Spinal cord (tissue), 10 donors: ENCODE measurements at places on chromosomes 5 and 9. TPM values are rescaled to one million over a fixed set of nuclear protein-coding genes. Genes with fewer than 3 reads are reported as not detected.
A peak's percentile ranks its signal among the peaks of the same experiment; 100 is the strongest.

DNA sequence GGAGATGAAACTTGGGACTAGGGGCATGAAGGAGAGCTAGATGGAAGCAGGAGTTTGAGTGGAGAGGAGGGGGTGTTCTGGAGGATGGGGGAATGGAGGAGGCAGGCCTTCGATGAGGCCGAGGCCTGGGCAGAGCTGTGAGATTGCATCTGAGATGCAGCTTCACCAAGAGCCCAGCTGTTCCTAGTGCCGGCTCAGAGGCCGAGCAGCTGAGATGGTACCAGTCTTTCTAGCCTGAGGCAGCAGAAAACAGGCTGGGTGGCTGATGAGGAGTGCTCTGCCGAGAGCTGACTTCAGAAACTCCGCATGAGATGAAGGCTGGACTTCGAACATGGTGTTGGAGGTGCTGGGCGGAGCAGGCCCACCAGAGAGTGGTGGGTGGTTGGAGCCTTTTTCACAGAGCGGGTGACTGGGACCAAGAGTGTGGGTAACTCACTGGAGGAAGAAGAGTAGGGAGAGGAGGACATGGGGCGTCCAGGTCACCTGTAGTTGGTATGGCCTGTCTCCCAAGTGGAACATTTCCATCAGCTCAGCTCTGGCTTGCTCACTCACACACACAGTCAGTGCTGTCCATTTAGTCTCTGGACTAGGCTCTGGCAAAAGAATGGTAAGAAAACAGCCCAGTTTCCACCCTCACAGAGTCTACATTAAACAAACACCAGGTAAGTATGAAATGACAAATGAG, 54.7 kb downstream of the TMOD1 start:
- DNase-seq, result no peak

- DNase-seq, result no peak
Measured at GRCh38 chr5:176879663-176880361, 19.3 kb downstream of the HK3 start.

- no peak for DNase-seq
Measured at GRCh38 chr9:95438561-95439357, 78.0 kb downstream of the PTCH1 start.

DNA sequence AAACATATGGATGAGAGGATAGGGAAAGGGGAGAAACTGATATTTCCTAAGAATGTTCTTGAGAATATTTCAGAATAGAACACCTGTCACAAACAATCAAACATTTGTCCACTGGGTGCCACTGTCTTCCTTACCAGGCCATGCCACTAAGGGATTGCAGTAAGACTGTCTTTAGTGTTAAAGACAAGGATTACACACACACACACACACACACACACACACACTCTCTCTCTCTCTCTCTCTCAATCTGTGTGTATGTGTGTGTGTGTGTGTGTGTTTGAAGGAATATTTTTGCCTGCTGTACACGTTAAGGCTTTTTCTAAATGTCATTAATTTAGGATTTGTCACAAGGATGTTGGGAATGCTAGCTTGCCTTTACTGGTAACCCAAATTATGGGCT, 54.4 kb downstream of the CCDC192 start:
- DNase-seq, result peak; percentile 15

- DNase-seq, result no peak
Measured at GRCh38 chr5:78792345-78793055, 143.9 kb upstream of the LHFPL2 start.

DNA sequence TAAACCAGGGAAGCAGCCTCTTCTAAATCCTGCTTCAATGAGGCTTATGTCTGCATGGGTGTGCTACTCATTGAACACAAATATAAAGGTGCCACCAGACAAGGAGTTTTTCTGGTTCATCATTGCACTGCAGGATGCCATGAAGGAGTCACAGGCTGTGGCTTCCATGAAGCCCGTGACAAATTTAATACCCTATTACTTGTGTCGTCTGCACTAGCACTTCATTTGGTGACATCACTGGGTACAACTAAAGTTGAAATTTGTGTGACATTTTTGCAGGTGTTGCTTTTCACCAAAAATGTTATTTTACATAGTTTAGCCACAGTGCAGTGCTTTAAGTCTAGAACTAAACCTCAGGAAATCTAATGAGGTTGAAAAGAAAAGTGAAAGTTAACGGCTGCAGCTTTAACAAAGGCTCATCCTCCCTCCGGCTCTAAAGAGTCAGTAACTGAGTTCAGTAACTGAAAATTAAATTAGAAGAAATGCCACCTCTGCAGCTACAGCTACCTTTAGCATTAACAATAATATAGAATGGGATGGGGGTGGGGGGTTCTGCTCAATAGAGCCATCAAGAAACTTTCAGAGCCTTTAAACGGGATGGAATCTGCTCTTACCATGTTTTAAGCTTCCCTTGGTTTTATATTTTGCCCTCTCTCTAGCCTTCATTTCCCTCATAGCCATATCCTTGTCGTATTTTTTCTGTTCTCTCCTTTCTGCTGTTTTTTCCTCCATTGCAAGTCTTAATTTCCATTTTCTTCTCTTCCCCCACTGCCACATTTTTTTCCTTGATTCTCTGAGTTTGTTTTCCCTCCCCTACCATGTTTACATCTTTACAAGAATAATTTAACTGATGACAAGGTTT, 233.8 kb upstream of the TMEM161B start:
- DNase-seq, result no peak

DNA sequence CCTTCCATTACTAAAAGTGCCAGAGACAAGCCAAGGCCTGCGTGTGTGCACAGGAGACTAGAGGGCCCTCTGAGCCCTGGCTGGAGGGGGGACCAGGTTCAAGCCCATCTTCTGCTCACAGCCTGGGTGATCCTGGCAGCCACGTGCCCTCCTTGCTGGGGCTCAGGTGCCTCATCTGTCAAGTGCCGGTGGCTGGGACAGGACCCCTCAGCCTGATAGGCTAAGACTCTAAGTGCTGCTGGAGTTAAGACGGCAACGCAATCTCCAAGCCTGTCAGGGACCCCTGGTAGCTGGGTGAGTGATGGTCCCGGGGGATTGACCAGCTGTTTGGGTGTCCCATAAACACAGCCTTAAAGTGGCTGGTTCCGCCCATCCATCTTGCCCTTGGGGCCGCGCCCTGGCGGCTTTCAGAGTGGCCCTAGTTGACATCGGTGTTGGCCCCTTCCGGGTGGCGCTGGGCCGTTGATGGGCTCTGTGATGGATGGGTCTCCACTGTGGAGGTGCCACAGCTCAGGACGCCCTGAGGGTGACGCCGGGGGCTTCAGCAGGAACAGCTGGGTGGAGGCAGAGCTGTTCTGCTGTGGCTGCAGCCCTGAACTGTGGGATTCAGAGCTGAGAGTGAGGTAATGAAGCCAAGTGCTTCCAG, 136.2 kb downstream of the BARX1 start:
- no peak for DNase-seq

- DNase-seq, result no peak
Measured at GRCh38 chr5:11560915-11561697, 343.1 kb downstream of the CTNND2 start.

DNA sequence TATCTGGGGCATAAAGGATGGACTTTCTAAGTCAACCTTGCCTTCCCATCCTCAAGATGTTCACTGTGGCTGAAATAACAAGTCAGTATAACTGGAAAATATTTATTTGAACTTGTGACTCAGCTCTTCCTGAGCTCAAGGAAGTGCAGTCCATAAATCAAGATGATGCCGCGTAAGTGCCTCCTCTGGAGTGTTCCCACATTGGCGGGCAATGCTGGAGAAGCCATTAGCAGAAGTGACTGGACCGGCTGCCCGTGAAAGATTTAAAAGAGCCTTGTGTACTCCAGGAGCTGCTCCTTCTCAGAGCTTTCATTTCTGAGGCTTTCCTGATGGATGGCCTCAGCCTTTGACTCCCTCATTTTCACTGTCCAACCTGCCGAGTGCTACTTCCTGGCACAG, 17.4 kb downstream of the TMOD1 start:
- no peak for DNase-seq

- no peak for DNase-seq
Measured at GRCh38 chr5:3300726-3301125, 294.9 kb upstream of the IRX1 start.

- no peak for DNase-seq
Measured at GRCh38 chr9:77883133-77883532, 148.5 kb downstream of the GNAQ start.

DNA sequence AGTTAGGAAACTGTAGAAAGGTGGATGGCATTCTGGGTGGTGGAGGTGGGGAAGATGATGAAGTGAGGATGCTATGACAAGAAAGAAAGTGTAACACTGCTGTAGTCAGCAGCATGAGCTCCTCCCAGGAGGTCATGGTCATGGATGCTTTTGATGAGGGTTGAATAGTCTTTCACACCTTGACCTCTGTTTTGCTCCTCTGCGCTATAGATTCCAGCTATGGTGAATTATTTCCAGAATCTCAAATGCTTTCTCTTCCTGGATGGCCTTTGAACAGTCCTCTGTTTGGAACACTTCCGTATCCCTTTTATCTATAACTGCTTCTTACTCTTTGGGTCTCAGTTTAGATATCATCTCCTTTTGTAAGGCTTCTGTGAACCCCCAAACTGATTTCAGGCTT, 165.9 kb upstream of the PPP1R2B start:
- DNase-seq, result no peak

DNA sequence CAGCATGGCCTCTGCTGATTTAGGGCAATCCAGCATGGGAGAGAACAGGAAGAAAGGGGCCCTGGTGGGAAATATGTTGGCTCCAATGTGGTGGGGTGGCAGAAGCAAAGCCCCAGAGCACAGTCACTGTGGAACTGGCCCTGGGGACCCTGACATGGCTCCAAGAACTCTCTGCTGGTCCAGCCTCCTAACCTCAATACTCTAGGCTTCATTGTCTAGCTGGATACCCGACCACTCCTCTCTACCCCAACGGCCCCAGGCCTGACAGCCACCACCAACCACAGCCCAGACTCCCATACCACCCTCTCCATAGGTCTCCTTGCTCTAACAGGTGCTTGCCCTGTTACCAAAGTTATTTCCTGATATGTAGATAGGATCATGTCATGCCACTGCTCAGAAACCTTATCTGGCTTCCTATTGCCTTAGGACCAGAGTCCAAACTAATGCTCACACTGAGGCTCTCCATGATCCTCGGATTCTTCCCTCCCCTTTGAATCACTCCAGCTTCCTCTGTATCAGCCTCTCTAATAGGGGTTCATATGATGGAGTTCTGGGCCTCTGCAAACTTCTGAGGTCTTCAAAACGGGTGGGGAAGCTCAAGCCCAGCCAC, 12.9 kb downstream of the ACSL6 start:
- no peak for DNase-seq

DNA sequence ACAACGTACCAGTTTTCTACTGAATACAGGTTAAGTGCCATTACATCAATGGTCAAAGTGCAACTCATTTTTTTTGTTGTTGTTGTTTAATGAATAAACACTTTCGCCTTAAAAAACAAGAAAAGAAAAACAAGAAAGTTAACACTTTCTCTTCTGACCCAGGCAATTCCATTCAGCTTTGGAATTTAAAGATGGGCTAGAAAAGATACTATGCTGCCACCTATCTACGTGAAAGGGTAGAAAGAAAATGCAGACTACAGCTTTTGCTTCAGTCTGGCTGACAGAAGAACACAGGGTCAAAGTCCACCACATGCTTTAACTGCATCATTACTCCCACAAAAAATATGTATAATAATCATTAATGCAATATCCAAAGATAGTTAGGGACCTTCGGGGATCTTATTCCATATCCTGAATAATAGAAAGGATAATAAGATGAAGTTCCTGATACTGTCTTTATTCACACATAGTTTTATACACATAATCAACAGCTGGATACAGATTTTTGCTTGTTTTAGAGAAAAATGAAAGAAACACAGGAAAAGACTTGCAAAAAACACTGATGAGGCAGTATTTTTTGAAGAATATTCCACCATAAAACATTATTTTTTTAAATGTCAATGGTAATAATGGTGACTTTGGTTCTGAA, 40.4 kb downstream of the ZDHHC21 start:
- DNase-seq, result peak; percentile 36

GRCh38 chr5:71778678-71779276, 59.7 kb downstream of the CARTPT start:
- peak; percentile 92 for DNase-seq

- DNase-seq, result no peak
Measured at GRCh38 chr5:75199946-75200345, 36.7 kb downstream of the ANKRD31 start.

DNA sequence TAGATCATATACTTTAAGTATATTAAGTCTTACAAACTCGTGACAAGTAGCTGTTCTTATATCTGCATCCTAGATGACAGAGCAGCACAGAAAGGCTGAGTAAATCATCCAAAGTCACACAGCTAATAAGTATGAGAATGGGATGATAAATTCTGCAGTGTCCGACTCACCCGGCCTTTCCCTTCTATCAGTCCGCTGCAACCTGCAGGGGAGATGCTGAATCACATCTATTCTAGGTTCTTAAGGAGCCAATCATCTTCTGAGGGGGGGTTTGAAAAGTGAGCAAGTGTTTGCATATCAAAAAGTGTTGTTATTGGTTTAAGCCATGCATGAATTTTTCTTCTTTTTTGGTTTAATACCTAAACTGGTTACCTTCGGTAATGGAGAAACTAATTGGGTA, 38.9 kb downstream of the ADAMTS16 start:
- no peak for DNase-seq

DNA sequence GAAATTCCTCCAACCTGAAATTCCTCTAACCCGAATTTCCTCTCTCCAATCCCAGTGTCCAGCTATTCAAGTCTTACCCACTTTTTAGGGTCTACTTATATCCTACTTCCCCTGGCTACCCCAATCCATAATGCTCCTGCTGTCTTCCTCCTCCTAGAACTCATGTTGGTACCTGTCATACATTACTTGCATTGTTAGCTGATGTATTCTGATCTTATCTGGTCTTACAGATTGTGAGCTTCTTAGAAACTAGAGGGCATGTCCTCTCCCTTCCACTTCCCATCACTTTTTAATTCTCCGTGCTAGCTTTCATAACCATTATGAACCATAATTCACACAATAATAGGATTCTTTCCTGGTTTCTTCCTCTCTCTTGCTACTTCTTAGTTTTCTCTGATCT, 336.1 kb downstream of the CWC27 start:
- DNase-seq, result no peak

GRCh38 chr5:13510616-13511015, 433.9 kb downstream of the DNAH5 start:
- no peak for DNase-seq

- DNase-seq, result no peak
Measured at GRCh38 chr9:127903557-127904475, 4.4 kb upstream of the ST6GALNAC6 start.

ZDHHC11 gene
- 21.6 TPM for polyA plus RNA-seq

MRNIP gene
- 53.9 TPM for polyA plus RNA-seq

PITX1 gene
- polyA plus RNA-seq, result not detected

CNTNAP3 gene
- 9.9 TPM for polyA plus RNA-seq

IL4 gene
- 0.43 TPM for polyA plus RNA-seq

DCTN4 gene
- polyA plus RNA-seq, result 107 TPM

SCGB3A2 gene
- not detected for polyA plus RNA-seq

ACTL7A gene
- polyA plus RNA-seq, result not detected

PDZD2 gene
- 33.1 TPM for polyA plus RNA-seq
